Right renal pelvis (tissue), 4 donors: ENCODE measurements at places on chromosomes 6 and 20. TPM values are rescaled to one million over a fixed set of nuclear protein-coding genes. Genes with fewer than 3 reads are reported as not detected.
A peak's percentile ranks its signal among the peaks of the same experiment; 100 is the strongest.

The RFX6 gene
- polyA plus RNA-seq: 0.03 TPM

The POPDC3 gene
- 0.39 TPM for polyA plus RNA-seq

The CST9L gene
- not detected for polyA plus RNA-seq

The MRAP2 gene
- polyA plus RNA-seq: 3.1 TPM

The PLAGL2 gene
- 21.1 TPM for polyA plus RNA-seq

The FAM217A gene
- 1.7 TPM for polyA plus RNA-seq

The PTCHD4 gene
- 2.5 TPM for polyA plus RNA-seq

GRCh38 chr6:24537082-24537699, 42.4 kb downstream of the ALDH5A1 start:
- no peak for DNase-seq

DNA sequence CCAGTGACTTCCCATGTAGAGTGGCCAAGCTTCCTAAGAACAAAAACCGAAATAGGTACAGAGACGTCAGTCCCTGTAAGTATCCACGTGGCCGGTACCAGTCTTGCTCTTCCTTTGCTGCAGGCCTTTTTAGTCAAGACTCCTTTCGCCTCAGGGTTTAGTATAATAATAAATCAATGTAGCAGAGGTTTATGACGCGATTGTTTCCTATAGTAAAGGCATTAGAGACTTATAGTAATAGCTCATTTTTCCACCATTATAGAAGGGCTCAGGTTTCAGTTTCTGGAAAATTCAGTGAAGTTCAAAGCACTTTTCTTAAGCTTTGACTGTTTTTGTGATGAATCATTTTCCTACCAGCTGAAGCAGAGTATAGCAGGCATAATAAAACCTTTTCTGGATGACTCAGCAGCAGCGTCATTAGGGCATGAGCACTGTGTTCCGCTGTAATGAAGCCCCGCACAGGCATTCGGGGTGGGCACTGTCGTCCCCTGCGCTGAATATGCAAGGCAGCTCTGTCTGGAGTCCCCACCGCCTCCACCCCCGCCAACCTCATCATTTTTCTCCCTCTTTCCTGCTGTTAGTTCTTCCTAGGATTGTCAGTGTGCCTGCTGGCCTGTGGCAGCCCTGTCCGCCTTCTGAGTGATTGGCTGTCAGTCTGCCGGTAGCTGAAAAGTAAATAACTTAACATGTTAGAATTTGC, 51.3 kb downstream of the PTPN1 start:
- no peak for DNase-seq

- no peak for DNase-seq
Observed at GRCh38 chr6:15380351-15380750, 134.5 kb downstream of the JARID2 start.

DNA sequence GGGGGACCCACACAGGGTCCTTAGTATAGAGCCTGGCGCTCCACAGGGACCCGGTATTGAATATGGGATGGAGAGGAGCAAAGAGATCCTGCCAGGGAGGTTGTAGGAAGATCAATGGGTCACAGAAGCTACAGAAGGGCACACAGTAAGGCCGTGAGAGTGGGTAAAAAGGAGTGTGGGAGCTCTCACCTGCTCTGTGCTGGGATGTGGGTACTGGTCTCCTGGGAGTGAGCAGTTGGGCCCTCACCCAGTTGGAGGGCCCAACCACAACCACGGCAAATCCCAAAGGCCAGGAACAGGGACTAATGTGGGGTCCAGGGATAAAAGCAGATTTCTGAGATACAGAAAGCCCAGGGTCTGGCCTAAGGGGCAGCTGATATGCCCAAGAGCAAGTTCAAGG, 73.4 kb upstream of the RNF24 start:
- no peak for DNase-seq

GRCh38 chr6:5162355-5162754, 77.2 kb downstream of the PPP1R3G start:
- DNase-seq: no peak

GRCh38 chr6:16043171-16044135, 85.4 kb upstream of the MYLIP start:
- DNase-seq: no peak

GRCh38 chr20:23404196-23404595, 17.1 kb downstream of the NAPB start:
- no peak for DNase-seq

DNA sequence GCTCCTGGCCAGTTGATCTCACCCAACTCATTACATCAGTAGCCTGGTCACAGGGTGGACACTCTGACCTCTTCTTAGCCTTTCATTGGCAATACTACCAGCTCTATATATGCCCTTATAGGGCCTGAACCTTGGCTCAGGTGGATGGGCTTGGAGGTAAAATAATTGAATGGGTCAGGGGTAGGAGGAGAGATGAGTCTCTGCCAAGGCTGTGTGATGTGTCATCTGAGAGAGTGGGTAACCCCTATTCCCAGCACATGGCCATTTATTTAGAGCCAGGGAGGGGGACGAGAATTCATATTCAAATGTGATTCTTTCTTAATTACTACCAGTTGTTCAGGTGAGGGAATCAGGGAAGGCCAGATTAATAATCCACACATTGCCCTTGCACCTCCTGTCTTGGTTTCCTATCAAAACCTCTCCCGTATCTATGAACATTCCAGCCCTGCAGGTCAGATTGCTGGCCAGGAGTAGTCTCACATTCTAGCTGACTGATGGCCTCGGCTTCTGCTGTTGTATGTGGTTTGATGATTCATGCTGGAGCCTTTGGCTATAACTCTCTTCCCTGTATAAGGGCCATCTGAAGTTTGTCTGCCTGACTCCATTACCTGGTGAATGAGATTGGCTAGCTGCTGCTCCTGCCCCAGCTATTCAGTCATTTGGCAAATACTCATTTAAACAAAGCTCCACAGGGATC, 13.4 kb downstream of the C20orf173 start:
- no peak for DNase-seq

DNA sequence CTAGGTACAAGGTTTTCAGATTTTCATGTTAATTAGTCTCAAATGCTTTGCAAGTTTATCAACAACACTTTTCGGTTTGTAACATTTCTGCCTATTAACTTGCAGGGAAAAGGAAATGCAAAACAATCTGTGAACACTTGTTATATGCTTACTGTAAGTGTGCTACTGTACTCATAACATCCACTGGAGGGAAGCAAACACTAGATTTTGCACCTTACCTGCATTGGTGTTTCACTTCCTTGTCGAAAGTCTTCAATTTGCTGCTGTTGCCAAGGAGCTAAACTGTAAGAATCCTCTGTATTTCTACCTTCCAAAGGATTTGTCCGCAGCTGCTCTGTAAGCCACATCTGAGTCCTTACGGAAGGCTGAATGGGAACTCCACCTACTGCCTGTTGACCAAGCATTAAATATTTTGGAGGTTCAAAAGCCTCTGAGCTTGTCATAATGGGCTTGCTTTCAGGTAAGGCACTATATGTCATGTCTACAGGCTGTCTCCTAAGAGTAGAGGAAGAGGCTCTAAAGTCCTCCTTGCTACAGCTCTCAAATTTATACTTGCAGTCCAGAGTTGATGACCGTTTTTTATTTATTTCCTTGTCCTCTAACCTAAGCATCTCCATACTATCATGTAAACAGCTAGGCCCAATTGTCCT, 17.3 kb downstream of the PLN start:
- no peak for DNase-seq

- no peak for DNase-seq
Observed at GRCh38 chr6:141326426-141326825, 806.3 kb upstream of the GJE1 start.

GRCh38 chr6:43856005-43856765, 86.2 kb downstream of the VEGFA start:
- no peak for DNase-seq

GRCh38 chr6:43523284-43523683, 6.4 kb downstream of the POLR1C start:
- DNase-seq: no peak

GRCh38 chr6:151112130-151112529, 127.6 kb upstream of the AKAP12 start:
- DNase-seq: no peak

DNA sequence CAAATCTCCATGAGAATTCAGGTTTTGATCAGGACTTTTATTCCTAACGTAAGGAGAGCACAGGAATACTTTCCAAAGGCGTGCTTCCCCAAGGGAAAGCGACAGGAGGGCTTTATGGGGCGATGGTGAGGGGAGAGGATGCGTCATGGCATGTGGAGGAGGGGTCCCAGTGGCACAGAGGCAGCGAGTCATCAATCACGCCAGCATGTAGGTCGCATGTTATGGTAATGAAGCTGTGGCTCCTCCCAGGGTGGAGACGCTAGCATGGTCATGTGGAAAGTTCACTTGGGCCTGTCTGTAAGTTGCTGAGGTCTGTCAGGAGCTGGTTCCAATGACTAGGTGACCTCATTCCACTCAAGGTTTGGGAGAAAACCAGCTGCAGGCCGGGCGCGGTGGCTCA, 35.3 kb upstream of the PAX1 start:
- no peak for DNase-seq

- DNase-seq: peak; percentile 55
Observed at GRCh38 chr6:75524322-75524972, 30.8 kb upstream of the FILIP1 start.

DNA sequence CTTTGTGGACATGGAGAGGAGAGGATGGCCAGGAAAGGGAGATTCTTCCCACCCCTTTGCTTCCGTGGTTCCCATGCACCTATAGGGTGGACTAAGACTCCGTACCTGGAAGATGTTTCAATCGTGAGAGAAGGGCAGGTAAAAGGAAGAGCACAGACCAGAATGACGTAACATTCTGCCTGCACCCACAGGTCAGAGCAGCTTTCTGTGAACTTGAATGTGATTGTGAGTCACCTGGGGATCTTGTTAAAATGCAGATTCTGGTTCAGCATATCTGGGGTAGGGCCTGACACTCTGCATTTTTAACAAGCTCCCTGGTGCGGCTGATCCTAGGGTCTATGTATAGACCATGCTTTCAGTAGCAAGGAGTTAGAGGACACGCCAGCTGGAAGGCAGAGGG, 164.1 kb upstream of the SGK1 start:
- no peak for DNase-seq

GRCh38 chr6:63245909-63246308, 34.6 kb downstream of the FKBP1C start:
- DNase-seq: no peak

DNA sequence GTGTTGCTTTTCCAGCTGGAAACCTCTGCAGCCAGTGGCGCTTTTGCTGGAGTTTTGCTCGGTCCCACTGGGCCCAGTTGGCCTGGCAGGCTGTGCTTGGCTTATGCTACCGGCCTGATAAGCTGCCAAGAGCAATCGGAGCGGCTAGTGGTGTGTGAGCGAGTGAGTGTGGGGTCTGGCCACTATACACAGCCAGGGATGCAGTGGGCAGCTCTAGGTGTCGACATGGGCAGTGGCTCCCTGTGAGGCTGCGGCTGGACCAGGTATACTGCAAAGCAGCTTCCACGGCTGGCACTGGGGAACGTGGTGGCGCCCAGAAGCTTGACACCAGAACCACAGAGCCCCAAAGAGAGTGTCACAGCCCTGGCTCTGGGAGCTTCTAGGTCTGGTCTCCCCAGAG, 996.5 kb downstream of the GRIK2 start:
- no peak for DNase-seq

GRCh38 chr20:3677733-3678132, 4.1 kb downstream of the ADAM33 start:
- no peak for DNase-seq
